ENCODE measurements at places on chromosomes 2 and 18.

- DNase-seq = no peak
Measured at GRCh38 chr2:230925443-230925878, 419 bp upstream of the GPR55 start.

DNA sequence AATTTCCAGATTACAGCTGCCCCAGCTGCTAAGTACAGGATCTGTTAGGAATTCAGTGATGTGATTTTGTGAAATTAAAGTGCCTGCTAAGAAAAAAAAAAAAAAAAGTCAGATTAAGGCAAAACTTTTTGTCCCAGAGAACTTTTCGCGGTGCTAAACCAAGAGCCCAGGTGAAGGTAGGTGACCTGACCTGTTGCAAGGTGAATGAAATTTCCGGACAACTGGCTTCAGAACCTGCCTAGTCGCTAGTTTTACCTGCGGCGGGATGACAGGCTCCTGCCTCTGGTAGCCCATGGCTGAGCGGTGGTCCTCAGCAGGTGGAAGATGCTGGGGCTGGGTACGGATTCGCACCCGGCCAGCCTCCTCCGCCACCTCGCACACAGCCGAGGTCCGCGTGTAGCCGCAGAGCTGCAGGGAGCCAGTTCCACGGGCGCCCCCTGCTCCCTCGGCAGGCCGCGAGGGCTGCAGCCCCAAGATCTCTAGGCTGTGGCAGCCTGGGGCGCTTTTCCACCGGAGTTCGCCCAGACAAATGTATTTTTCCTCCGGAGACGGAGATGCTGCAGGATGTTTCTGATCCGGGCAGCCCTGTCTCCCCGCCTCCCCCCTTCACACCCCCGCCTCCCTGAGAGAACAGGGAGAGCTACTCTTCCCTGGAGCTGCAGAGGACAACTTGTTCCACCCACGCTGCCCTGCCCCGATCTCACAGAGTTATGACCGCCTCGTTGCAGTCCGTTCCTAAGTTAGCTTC, at the start of gene SLC38A11:
Gene SLC38A11 (minus strand): TSS at position 572 of the 748 bp plus-strand sequence. CDS start 278 bp downstream, at position 294.
- peak; percentile 8 for DNase-seq

GRCh38 chr2:158125756-158126498, 24.3 kb downstream of the UPP2 start:
- DNase-seq = no peak

DNA sequence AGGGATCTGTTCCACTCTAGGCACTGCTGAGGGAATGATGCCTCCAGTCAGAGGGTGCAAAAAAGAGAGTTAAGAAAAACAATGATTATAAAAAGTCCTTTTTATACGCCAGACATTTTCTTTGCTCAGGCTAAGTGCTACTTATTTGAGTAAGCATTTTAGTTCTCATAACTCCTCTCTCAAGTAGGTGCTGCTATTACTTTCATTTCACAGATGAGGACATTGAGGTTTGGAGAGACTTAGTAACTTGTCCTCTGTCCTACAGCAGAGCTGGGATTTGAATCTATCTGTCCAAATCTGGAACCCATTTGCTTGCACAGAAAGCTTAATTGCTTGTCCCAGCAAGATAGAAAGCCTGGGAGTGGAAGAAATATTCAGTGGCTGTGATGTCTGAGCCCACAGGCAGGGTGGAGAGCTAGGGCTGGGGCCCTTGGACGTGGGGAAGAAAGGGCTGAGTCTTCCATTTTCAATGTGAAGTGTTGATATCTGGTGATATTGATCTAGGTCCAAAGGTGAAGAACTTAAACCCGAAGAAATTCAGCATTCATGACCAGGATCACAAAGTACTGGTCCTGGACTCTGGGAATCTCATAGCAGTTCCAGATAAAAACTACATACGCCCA, 5.8 kb downstream of the IL37 start:
- no peak for DNase-seq

- no peak for DNase-seq
Measured at GRCh38 chr18:25798046-25798445, 292.4 kb downstream of the SS18 start.

DNA sequence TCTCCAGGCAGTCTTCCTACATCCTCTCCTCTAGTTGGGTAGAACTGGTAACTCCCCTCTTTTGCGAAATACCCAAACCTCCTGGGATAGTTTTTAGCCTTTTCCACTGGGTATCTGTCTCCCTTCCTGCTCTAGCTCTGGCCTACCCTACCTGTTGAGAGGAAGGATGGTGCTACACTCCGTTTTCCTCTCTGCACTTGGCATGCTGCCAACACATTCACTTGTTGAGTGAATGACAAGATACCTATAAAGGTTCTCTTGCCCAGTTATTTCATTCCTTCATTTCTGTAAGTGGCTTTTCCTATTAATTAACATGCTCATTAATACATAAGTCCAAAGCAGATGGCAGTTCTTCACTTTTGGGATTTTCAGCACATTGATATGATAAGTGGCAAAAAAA, 293.8 kb downstream of the CNTNAP5 start:
- DNase-seq = no peak

GRCh38 chr2:144086965-144087364, 433.0 kb downstream of the ZEB2 start:
- DNase-seq = no peak

- DNase-seq = no peak
Measured at GRCh38 chr2:173099271-173099670, 23.6 kb downstream of the MAP3K20 start.

DNA sequence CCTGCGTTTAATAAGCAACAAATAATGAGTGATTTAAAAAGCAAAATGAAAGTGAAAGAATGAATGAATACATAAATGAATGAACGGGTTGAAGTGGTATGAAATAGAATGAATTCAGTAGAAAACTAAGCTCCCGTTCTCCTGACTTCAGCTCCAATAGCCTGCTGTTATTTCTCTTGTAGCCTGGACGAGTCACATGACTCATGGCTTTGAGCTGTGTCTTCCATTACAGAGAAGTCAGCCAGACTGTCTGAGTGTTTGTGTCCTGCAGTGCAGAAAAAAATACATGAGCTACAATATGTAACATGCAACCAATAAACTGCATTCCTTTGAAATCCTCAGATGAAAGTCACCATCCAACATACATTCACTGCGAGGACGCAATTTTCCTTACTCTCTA, 21.2 kb downstream of the SCG2 start:
- no peak for DNase-seq

GRCh38 chr2:174617120-174617519, 19.5 kb upstream of the WIPF1 start:
- no peak for DNase-seq

DNA sequence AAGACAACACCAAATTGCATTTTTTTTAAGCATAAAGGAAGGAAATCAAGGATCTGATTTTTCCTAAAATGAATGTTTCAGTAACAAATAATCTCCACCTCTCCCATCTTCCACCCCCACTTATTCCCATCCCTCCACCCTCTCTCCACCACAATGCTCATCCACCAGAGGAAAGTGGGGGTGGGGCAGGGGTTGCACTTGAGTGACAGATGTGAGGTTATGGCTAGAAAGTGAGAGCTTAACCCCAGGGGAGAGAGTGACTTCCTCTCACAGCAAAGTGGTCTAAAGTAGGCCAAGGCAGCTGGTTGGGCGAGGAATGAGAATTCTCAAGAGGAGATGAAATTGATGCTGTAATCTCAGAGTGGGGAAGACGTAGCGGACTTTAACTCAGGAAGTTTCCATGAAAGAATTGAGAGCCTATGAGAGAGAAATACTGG, 104.7 kb downstream of the HNRNPLL start:
- no peak for DNase-seq

DNA sequence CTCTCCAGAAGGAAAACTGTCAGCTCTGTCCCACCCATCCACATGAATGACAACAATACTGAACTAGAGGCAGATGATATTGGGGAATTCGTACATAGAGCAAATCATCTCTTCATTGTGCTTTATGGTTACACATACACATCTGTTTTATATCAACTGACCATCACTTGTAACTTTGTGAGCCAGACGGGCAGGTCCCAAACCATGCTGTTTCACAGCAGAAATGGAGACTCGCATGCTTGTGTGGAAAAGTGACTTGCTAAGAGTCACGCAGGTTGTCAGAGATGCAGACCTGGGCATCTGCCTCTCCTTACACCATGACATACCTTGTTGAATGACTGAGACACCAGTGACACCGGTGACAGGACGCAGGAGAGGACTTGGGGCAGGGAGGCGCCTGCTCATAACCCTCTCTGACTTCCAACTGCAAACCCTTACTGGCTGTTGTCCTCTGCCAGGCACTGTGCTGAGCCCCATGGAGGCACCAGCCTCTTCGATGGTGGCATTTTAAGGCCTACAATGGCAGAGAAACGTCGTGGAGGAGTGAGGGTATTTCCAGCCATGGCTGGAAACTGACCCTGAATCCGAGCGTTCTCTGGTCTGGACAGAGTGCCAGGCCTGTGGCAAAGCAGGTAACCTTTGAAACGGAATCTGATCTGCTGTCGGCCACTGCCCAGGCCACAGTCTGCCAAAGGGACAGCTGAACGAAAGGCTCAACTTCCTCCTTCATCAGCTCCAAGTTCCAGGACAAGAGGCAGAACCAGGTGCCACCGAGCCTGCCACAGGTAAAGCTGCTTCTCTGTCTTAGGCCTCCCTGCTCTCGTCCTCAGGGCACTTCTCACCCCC, 26.9 kb upstream of the ROCK2 start:
- DNase-seq = no peak

- DNase-seq = no peak
Measured at GRCh38 chr2:9258501-9258900, 51.9 kb downstream of the ASAP2 start.

DNA sequence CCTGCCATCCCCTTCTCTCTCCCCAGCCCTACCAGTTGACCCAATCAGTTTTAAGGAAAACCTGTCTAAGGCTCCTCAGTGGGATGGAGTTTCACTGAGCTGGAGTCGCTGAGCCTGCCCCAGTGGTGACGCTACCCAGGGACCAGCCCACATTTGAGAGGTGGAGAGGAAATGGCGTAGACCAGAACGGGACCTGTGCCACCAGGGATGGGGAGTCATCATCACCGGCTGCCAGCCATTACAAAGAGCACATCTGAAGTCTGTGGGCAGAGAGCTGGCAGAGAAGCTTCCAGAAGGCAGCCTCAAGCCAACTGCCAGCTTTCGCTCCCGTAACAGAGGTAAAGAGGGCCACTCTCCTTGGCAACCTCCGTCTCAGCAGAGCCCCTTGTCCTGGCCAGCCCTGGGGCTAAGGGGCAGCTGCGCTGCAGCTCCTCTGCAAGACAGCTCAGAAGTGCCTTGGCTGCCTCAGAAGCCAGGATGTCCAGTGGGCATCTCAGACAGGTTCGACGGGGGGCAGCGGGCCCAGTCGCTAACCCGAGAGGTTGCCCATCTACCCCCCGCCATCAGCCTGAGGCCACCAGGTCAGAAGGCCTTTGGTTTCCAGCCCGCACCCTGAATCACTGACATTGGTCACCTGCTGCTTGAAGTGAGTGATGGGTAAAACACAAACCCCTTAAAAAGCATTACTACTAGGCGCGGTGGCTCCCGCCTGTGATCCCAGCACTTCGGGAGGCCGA, 15.4 kb downstream of the SDC1 start:
- DNase-seq = no peak

GRCh38 chr2:171893196-171893823, 734 bp downstream of the SLC25A12 start:
- DNase-seq = no peak

DNA sequence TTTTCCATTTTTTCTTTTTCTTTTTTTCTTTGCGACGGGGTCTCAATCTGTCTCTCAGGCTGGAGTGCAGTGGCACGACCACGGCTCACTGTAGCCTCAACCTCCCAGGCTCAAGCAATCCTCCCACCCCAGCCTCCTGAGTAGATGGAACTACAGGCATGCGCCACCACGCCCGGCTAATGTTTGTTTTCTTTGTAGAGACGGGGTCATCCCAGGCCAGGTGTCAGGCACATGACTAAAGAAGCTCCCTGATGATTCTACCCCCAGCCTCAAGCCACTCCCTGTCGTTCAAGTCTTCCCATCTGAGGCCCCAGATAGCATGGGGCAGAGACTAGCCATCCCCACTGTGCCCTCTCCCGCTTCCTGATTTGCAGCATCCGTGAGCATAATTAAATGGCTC, 9.8 kb upstream of the FZD5 start:
- DNase-seq = no peak

DNA sequence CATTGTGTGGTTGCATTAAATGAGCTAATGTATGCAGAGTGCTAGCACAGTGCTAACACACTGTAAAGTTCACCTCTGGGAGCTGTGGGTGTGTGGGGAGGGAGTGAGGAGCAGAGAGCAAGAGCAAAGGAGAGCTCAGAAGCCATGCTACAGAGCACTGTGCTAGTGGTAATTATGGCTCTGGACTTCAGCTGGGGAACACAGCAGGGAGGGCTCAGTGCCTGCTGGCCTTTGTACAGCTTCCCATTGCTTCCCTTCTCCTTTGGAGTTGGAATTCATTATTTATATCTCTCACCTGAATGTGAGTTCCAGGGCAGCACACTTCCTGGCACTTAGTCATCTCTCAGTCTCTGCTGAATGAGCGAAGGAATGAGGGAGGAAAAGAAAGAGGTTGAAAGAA, 2.5 kb upstream of the PLA2R1 start:
- DNase-seq = no peak

DNA sequence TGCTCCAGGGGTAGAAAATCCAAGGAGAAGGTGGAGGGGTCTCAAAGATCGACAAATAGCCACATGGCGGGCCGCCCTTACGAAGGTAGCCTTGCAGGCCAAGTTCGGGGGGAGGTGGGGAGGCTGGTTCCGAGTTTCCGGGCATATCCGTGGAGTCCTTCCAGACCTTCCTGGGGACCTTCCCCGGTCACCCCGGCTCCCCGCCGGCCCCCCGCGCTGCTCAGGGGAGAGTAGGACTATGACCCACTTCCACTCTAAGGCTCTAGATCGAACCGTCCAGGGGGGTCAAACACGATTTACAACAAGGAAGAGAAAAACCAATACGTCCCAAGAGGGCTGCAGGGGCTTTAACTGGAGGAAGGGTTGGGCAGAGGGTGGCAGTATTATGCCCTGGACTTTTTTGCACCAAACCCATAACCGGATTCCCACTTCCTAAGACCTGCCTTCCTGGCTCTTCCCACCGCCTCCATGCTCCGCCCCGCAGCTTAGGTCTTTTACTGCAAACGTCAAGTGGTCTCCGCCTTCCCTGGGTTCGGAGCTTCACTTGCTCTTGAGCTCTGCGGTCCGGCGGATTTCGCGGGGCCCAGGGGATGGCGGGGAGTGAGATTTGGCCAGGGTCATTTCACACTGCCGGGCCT, 779 bp upstream of the LYPD6 start:
- DNase-seq = peak; percentile 58

- no peak for DNase-seq
Measured at GRCh38 chr2:197445746-197446145, 7.6 kb upstream of the COQ10B start.

DNA sequence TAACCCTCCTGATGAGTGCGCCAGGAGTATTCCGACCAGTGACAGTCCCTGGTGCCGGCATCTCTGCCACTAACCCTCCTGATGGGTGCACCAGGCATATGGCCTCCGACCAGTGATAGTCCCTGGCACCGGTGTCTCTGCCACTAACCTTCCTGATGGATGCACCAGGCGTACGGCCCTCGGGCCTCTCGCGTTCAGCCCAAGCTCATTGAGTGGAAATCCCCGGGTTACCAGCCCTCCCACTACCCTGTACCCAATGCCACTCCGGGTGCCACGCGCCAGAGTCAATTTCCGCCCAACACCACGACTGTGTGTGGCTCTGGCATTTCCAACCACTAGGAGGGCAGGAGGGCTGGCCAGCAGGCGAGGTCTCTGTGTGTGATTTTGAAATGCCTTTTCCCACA, 11.7 kb upstream of the GPC1 start:
- DNase-seq = no peak

Data from endothelial cell (in vitro differentiated cells).